ENCODE measurements at places on chromosomes 12 and 14. TPM values are rescaled to one million over a fixed set of nuclear protein-coding genes. Genes with fewer than 3 reads are reported as not detected.

Gene MED13L
- polyA plus RNA-seq = 38.9 TPM

Gene DNAL1
- polyA plus RNA-seq = 33.4 TPM

Gene LTB4R2
- polyA plus RNA-seq = 3.4 TPM

Gene CCDC196
- not detected for polyA plus RNA-seq

Gene RAPGEF3
- polyA plus RNA-seq = 1.5 TPM

Gene NRXN3
- 110 TPM for polyA plus RNA-seq

Gene MEG3
- polyA plus RNA-seq = not detected
